ENCODE measurements at places on chromosomes 2 and 18. TPM values are rescaled to one million over a fixed set of nuclear protein-coding genes. Genes with fewer than 3 reads are reported as not detected.

The LYG2 gene
- not detected for total RNA-seq

The COL4A3 gene
- total RNA-seq, result 11.4 TPM

The SMAD4 gene
- 109 TPM for total RNA-seq

The UGT1A3 gene
- total RNA-seq, result not detected

The MCM6 gene
- 17.9 TPM for total RNA-seq

The ALKAL2 gene
- 21.2 TPM for total RNA-seq

- DNase-seq, result no peak
Measured at GRCh38 chr2:20071397-20072383, 20.3 kb upstream of the LAPTM4A start.

- DNase-seq, result no peak
Measured at GRCh38 chr2:156349605-156350004, 17.1 kb upstream of the NR4A2 start.

DNA sequence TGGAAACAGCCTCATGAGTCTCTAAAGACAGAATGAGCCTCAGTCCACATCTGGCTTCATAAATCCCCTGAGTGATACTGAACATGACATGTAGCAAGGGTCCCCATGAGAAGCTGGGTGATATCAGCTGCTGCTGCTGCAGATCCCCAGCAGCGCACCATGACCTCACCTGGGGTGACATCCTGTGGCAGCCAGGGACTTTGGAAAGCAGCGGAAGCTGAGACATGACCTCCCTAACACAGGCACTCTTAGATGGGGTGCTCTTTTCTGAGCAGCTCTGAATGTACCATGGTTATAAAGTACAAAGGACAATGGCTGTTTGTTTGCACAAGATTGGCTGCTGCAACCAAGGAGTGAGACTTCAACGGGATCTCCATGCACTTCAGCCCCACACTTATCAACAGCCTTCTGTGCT lies 74.7 kb upstream of the TMEM200C start:
- DNase-seq, result no peak

DNA sequence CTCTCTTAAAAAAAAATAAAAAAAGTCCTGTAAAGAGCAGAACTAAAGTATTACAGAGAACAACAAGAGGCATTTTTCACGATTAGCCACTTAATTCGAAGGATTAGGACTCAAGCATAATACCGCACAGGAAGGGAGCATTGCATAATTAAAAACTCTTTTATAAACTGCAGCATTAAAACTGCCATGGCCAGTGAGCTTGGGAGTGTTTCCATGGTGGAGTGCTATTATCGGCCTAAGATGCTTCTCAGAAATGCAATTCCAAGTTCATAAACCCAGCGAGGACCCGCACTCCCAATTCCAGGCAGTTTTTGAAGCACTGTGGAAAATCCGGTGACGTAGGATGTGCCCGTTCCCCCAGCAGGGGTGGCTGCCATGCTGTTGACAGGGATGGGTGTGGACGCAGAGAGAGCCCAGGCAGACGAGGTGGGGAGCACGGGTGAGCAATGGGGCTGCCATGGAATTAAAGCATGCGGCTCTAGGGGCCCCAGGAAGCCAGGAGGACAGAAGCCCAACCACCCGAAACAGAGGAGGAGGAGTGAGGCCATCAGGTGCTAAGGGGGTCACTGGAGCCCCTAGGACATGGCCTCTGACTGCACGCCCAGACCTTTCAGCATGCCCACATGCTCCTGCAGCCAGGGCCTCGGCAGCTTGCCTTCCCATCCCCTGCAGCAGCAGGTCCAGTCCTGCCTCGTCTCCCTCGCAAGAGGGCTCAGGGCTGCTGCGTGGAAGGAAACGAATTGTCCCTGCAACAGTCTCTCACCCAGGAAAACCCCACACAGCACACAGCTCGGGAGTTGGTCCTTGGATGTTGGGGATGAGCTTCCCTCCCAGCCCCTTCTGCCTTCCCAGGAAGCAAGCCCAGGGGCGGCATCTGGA lies 233.4 kb downstream of the NDUFA10 start:
- peak; percentile 48 for DNase-seq

DNA sequence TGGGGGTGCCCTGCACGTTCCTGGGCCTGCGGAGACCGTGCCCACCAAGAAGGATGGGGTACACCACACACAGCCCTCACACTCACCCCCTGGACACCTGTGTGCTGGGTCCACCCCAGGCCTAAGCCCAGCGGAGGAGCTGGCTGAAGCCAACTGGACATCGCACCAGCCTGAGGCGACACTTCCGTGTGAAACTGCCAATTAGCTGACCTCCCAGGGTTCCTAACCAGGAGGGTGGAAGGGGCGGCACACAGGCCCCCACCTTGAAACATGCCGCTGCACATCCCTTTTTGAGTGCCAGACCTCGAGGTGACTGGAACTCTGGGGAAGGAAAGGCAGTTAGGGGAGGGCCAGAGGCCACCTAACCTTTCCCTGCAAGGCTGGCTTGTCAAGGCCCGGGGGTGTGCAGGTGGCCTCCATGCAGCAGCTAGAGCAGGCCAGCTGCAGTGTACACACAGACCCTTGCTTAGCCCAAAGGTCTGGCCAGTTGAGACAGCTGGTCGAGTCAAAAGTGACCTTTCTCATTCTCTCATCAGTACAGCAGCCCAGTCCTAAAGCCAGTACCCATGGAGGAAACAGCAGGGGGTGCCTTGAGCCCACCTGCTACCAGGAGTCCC lies 4.5 kb downstream of the STK25 start:
- DNase-seq, result no peak

GRCh38 chr18:25282896-25283703 lies 68.9 kb downstream of the ZNF521 start:
- DNase-seq, result no peak

DNA sequence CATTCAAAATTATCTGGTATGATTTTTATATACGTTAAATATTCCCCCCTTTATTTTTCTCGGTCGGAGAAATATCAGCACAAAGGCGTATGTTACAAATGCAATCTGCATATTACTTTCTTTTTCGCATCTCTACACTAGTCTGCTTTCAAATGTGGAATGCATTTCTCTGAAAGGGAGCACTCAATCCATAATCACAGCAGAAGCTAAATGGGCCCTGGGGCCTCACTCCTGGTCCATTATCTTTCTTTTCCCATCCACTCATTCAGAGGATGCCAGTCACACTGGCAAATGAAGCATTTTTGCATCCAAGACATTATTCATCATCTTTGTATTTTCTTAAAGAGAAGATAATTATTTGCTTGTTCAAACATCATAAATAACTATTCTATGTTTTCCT lies 295.2 kb upstream of the LRP1B start:
- DNase-seq, result no peak

DNA sequence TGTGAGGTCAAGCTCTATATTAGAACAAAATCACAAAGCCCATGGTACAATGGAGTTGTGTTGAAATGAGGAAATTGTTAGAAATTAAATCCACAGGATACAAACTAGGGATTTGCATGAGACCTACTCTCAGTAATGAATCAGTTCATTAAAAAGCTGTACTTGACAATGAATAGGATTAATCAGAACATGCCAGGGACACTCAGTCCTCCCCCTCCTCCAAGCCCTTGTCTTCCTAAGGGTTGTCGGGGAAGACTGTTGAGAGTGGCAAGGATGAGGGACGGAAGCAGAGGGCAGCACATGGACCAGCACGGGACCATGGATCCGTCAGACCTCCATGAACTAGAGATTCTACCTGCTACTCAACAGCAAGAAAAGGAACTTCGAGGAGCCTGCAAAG lies 39.8 kb downstream of the SPRED2 start:
- no peak for DNase-seq

DNA sequence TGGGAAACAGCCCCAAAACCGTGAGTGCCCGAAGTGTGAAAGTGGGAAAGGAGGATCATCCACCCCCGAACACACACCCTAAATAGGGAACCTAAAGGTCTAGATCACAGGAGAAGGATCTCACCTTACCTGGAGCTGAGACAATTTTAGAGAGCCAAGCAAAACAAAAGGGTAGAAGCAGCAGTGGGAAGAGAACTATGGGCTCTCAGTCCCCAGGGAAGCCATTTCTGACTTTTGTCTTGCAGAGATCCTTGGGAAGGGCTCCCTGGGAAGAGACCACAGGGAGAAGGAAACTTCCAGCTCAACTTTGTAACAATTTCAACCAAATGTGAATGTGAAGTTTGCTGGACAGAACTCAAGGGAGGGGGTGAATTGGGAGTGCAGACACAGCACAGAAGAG lies 110.6 kb downstream of the WDPCP start:
- DNase-seq, result no peak

DNA sequence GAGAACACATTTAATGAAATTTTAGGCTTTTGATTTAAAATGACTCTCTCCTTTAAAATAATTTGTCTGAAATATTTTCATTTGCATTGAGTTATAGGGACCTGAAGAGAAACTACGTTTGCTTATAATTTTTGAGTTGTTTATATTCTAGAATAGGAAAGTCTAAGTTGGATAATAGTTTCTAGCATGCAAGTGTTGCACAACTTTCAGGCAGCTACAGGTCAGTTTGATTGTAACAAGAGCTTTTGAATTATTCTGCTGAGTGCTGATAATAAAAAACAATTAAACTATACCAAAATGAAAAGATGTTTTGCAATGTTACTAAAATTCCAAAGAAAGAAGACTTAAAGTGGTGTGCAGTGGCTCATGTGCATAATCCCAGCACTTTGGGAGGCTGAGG lies 71.0 kb downstream of the PDE1A start:
- no peak for DNase-seq

- no peak for DNase-seq
Measured at GRCh38 chr2:71586471-71586870, 133.1 kb downstream of the DYSF start.

DNA sequence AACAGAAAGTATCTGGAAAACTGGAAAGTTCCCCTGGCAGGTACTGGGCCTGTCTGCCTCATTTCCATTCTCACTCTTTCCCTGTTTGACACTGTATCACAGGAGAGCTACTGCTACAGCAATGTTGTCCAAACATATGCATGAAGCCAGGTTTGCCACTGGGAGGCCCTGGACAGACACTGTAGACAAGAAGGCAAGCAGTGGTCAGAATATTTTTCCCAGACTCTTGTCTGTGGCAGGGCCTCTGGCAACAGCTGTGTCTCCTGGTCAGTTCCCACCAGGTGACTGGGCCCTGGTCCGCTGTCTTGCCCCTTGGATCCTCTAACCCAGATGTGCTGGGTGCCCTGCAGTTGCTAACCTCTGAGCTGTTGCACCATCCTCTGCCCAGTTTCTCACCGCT lies 178.9 kb upstream of the FANCL start:
- DNase-seq, result no peak

- no peak for DNase-seq
Measured at GRCh38 chr18:24006712-24007313, 7.7 kb upstream of the TTC39C start.
